ENCODE measurements at places on chromosomes 13 and 19.

DNA sequence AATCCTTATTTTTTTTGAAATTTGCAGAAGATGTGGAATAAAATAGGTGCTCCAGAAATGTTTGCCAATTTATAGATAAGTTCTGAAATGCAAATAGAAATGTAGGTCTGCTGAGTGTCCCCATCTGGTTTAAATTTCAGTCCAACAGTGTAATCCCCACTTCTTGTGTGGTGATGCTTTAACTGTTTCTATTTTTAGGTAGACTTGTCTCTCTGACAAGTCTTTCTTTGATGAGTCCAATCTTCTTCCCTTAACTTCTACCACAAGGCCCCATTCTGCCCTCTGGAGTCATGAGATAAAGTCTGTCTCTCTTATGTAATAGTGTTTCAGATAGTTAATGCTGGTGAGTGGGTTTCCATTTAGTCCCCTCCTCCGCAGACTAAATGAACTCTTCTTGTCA, 390.4 kb downstream of the RFC3 start:
- no peak for DNase-seq

DNA sequence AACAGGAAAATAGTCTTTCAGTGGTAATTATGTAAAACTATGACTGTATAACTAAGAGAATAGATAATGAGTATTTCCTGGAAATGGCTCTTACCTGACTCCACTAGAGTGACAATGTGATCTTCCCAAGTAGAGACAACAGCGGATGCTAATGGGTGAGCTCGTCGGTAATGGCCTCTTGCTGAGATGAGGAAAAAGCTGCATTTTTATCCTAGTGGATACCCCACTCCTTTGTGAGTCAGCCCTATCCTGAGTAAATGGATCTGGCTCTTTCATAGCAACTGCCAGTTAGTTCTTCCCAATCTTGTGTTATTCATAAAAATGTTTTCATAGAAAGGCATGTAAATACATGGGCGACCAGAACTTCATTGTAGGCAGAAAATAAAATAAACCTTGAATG, 299.5 kb downstream of the NALCN start:
- DNase-seq, result no peak

DNA sequence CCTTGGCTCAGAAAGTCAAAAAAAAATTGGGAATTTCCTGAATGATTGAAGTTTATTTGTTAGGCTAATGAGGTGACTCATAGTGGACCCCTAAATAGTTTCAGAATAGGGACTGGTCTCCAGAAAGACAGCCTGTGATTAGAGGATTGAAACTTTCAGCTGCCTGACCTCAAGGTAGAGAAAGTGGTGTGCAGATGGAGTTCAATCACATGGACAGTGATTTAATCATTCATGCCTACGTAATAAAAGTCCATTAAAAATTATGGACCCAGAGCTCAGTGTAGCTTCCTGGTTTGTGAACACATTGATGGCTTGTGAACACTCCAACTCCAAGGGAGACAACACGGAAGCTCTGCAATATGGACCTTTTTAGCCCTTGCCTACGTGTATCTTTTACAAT, 533.2 kb upstream of the PCDH9 start:
- no peak for DNase-seq

DNA sequence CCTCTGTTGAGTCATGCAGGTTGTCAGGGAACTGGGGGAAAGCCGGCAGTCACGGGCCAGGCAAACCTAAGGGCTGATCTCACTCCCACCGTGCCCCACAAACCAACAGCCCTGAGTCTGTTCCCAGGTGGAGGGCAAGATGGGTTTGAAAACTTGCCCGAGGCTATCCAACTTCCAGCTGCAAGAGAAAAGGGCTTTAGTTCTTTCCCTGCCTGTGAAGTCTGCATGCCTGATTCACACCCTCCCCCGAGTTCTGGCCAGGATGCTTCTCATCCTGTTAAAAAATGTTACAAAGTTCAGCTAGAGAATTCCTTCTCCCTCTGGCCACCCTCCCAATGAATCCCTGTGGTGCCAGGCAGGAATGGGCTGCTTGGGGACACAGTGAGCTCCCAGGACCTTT, 33.1 kb downstream of the MYO16 start:
- no peak for DNase-seq

GRCh38 chr13:85441975-85442374, 357.2 kb downstream of the SLITRK6 start:
- DNase-seq, result no peak

DNA sequence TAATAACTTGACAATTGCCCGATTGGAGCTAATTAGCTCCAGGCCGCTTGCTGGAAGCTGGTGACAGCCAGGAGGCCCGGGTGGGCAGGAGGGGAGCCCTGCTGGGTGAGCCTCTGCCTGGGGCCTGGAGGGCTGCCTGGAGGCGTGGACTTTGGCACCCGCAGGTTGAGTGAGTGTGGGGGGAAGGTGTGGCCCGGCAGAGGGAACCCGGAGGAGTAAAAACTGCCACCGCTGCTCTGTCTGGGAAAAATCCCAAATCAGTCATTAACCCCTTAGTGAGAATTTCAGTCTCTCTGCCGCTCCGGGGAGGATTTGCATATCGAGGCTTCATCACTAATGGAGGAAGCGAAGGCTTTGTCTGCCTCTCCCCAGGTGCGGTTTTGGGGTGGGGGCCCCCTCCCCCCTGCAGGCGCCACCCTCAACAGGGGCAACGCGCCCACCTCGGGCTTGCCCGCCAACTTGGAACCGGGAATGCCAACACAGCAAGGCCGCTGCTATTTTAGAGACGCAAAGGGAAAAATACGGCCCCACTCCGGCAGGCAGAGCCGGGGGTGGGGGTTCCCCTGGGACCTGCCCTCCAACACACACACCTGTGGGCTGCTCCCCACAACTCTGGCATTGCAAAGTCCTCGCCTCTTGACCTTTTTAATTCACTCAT, 6.2 kb downstream of the EFNA2 start:
- no peak for DNase-seq

GRCh38 chr19:54435551-54436016, 13.4 kb upstream of the LENG8 start:
- no peak for DNase-seq

- no peak for DNase-seq
Observed at GRCh38 chr19:43720936-43721335, 5.1 kb downstream of the IRGC start.

DNA sequence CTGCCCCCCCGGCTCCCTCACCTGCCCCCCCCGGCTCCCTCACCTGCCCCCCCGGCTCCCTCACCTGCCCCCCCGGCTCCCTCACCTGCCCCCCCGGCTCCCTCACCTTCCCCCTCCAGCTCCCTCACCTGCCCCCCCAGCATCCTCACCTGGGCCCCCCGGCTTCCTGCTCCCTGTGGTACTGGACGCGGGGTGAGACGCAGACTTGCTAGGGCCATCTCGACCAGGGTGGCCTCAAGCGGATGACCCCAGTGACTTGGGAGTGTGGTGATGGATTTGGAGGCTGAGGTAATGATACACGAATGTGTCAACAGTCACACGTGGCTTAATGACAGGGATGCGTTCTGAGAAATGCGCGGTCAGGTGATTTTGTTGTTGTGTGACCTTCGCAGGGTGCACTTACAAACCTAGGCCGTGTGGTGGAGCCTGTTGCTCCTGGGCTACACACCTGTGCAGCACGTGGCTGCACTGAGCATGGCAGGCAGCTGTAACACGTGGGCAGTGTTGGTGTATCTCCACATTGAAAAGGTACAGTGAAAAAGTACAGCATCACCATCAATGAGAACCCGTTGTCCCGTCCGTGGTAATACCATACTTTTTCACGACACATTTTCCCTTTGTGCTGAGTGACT, 197.8 kb downstream of the TEX29 start:
- DNase-seq, result peak; percentile 39

DNA sequence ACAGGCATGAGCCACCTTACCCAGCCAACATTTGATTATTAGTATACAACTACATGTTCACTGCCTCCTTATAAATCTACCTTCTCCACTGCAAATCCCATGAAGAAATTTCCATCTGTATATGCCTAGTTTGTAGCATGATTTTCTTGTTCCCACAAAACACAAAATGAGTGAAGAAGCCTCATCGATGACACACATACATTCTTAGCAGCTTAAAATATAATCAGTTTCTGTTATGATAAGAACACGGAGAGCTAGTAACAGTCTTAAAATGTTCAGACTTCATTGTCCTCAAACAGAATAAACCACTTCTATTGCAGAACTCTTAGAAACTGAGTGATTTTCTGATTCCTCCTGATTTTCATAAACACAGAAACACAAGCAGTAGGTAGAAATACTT, 740.5 kb downstream of the PCDH9 start:
- DNase-seq, result no peak

- no peak for DNase-seq
Observed at GRCh38 chr13:30928978-30929377, 3.5 kb upstream of the TEX26 start.

DNA sequence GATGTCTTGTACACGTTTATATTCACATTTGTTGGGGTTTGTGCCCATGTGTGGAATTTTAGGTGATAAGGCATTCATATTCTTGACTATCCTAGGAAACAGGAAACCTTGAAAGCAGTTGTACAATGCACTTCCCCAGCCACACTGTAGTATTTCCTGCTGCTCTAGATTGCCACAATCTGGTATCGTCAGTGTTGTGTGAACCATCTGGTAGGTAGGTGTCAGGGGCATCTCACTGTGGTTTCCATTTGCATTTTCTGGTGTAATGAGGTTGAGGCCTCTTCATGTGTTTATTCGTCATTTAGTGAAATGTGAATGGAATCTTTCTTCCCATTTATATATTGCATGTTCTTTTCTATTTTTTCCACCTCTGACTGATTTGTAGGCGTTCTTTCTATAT, 76.6 kb downstream of the SCGB2B2 start:
- DNase-seq, result no peak

DNA sequence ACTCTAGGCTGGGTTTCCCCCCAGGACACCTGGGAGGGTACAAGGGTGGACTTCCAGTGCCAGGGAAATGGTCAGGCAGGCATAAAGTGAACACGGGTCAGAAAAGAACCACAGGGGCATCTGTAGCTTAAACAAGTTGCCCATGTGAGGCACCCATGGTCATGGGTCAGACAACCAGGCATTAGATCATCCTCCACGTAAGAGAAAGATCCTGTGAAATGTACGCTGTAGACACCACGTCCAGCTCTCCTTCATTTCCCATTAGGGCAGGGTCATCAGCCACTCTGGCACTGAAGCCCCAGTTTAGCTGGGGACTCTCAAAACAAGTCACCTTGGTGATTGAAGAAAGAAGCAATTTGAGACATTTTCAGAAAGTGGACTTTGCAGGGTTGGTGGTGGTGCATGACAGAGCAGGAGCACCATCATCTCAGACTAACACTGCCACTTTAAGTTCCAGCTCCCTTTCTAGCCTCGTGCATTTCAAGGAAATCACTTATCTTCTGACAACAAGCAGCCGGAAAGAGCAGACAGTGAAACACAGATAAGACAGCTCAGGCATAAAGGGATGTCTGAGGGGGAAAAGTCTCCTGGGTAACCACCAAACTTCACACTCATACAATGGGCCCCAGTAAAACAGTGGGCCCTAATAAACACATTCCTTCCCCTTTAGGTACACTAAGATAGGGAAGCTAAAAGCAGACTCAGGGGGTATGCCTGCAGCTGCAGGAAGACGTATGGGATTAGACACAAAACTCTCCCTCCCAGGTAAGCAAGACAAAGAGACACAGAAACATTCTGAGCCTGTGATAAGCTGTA, 16.1 kb upstream of the SIGLEC6 start:
- no peak for DNase-seq

- no peak for DNase-seq
Observed at GRCh38 chr13:111145506-111145905, 30.4 kb downstream of the ARHGEF7 start.

GRCh38 chr13:113855931-113856715, 7.8 kb downstream of the GAS6 start:
- no peak for DNase-seq

DNA sequence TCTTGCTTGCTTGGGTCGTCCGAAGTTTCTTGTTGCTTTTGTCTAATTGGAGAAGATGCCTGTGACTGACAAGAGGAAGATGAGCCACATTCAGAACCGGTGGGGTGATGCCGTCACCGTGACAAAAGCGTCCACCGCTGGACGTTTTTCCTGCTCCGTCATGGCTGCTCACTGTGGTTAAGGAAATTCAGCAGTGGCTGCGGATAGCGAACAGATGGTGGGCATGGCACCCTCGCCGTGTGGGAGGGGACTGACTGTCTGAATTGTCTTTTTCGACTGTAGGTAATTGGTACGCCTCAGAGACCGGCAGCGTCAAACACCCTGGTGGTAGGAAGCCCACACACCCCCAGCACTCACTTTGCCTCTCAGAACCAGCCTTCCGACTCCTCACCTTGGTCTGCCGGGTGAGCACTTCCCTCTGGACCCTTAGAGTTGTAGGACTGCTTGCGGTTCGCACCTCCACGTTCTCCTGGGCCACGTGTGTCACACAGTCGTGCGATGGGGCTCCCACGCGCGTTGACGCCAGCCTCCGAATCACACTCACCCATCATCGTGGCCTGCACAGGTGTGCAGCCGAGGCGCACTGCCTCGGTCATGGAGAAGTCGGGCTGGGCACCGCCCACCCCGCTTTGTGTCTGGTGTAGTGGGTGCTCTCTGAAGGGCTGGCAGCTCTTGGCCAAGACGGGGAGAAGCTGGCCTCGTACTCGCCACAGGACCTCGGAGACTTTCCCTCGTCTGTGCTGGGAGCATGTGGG, 26.5 kb downstream of the ATP4B start:
- no peak for DNase-seq

GRCh38 chr19:17160908-17161307, 54.2 kb upstream of the USE1 start:
- no peak for DNase-seq

GRCh38 chr13:29532116-29532515, 63.4 kb downstream of the SLC7A1 start:
- no peak for DNase-seq

DNA sequence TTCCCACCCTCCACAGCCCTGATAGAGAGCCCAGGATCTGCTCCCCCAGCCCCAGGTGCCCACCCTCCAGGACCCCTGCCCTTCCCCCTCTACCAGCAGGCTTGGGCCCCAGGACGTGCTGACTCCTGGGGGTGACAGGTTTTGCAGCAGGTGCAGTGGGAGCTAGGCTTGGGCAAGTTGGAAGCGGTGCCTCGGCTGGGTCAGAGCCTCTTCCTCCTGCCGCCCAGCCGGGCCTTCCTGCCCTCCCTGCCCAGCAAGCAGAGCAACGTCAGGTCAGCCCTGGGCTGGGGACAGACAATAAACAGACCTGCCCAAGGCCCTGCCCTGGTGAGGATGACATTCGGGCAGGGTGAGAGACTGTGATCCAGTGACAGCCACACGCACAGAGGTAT, 9.2 kb upstream of the NCCRP1 start:
- no peak for DNase-seq

DNA sequence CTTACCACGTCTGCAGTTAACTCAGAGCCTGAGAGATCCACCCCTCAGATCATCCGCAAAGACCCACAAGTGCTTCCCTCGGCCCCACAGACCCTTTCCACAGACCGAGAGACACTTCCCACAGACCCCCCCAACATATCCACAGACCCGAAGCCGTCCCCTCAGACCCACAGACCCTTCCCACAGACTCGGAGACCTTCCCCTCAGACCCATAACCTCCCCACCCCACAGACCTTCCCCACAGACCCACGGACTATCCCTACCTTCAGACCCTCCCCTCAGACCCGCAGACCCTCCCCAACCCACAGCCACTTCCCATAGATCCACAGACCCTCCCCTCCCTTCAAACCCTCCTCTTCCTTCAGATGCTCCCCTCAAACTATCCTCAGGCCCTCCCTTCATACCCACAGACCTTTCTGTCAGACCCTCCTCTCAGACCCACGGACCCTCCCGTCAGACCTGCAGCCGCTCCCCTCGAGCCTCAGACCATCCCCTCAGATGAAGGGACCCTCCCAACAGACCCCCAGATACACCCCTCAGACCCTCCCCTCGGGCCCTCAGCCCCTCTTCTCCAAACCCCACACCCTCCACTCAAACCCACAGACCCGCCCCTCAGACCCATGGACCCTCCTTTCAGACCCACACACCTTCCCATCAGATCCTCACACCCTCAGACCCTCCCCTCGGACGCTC, 20.1 kb upstream of the TFDP1 start:
- DNase-seq, result no peak
